ENCODE measurements at places on chromosomes 2 and 18.

DNA sequence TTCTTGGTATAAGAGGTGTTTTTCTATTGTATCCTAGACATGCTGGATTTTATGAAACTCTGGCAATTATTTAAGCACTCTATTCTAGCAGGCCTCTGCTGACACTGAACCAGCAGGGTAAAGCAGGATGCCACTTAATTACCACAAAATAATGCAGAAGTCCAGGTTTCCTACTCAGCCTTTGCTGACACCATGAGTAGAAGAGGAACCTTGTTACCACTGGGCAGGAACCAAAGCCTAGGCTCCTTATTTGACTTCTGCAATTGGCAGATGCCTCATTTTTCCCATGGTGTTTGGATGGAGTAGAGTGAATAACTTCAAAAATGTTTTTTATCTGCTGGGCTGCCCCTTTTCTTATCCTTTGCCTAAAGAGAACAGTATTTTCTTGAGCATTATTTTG, 60.8 kb downstream of the THNSL2 start:
- DNase-seq, result no peak

GRCh38 chr2:57878866-57879210, 167.8 kb upstream of the VRK2 start:
- no peak for DNase-seq

GRCh38 chr2:234292205-234292961, 204.5 kb downstream of the ARL4C start:
- no peak for DNase-seq

DNA sequence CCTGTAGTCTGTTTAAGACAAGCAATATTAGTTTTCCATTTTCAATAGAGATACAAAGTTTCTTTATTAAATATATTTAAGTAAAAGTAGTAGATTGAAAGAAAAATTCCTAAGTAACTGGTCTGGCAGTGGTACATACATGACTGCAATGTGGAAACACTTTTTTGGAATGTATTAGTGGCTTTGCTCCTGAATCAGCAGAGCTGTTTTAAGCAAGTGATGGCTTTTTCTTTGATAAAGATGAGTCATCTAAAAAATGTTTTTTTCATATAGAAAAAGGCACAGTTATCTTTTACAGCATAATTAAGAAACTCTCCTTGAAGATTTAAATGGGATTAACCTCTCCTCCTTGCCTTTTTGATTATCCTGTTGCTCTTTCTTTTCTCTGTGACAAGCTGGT, 34.9 kb downstream of the KDM3A start:
- DNase-seq, result no peak

DNA sequence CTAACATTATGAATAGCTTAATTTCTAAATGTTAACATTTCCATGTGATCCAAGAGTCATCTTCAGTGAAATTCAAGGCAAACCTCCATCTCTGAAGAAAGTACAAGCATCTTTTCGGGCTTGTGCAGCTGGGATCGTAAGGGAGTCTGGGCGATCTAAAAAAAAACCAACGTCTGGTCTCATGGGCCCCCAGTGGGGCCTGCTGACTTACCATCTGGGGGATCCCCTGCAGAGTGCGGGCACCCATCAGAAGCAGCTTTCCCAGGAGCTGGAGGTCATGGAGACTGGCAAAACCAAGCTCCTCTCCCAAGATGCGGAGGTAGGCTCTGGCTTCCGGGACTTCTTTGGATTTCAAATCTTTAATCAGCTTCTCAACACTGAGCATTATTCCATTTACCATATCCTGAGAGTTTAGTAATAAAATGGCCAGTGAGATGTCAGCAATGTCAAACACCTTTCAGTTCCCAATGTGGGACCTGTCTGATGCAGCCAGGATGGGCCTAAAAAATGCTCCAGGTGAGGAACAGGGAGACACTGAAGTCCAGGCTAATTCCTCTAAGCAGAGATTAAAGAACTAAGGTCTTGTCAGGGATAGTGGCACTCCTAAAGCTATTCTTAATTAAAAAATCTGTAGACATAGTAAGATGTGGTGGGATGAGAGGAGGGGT, 19.0 kb downstream of the APOB start:
- DNase-seq, result no peak

- no peak for DNase-seq
Observed at GRCh38 chr2:15142069-15142689, 419.0 kb downstream of the NBAS start.

DNA sequence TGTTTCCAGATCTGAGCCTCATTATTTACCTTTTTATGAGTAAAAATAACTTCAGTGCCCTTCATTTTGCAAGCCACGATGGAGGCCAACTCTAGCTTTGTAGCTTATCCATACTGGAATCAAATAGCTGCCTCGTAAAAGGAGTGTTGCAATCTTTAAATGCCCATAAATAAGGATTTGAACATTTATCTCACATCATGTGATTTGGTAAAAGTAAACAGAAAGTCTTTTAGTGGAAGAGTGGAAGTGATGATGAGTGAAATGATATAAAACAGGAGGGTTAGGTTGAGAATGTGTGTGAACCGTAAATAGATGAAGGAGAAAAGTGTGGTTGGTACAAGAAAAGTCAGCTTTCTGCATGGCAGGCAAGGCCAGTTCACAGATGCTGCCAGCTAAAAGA, 348.9 kb downstream of the OSR1 start:
- no peak for DNase-seq

- DNase-seq, result no peak
Observed at GRCh38 chr18:48571639-48572384, 33.0 kb downstream of the CTIF start.

DNA sequence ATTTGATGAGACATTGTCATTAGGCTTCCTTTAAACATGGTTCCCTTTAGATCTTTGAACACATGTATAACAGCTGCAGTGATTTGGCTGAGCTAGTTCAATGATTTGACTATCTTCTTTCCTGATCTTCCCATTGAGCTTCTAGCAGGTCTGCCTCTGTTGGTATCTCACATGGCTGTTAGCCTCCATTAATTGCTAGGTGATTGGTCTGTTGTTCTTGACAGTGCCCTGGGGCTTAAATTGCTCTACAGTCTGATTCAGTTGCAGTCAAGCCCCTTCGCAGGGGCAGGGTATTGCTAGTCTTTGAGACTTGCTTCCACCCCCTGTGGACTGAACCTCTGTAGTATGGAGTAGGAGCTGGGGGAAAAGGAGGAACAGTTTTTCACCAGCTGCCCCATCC, 24.1 kb downstream of the SKA1 start:
- DNase-seq, result no peak

GRCh38 chr2:58293056-58293455, 51.9 kb upstream of the FANCL start:
- DNase-seq, result no peak

GRCh38 chr2:90645-91312, 44.5 kb upstream of the FAM110C start:
- no peak for DNase-seq

- peak; percentile 56 for DNase-seq
Observed at GRCh38 chr2:119223521-119224390, at the start of gene STEAP3. TSS of gene STEAP3 (plus strand) at chr2:119223834. CDS start at chr2:119231013, 7,179 bp downstream.

DNA sequence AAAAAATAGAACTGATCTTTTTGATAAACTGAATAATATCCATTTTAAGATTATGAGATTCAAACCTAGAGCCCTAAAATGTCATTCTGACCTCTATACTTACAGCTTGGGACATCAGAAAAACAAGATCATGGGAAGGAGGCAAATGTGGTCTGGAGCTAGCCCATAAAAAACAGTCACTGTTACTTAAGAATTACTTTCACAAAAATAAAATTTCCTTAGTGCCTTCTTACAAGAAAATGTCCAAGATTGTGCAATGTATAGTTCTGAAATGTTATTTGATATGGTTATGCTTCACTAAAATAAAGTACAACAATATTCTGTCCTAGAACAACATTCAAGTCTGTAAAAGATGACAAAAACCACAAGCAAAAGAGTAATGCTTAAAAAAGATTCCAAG, 247.6 kb downstream of the DYM start:
- DNase-seq, result no peak

GRCh38 chr18:7452331-7452730, 114.8 kb upstream of the PTPRM start:
- DNase-seq, result peak; percentile 68

DNA sequence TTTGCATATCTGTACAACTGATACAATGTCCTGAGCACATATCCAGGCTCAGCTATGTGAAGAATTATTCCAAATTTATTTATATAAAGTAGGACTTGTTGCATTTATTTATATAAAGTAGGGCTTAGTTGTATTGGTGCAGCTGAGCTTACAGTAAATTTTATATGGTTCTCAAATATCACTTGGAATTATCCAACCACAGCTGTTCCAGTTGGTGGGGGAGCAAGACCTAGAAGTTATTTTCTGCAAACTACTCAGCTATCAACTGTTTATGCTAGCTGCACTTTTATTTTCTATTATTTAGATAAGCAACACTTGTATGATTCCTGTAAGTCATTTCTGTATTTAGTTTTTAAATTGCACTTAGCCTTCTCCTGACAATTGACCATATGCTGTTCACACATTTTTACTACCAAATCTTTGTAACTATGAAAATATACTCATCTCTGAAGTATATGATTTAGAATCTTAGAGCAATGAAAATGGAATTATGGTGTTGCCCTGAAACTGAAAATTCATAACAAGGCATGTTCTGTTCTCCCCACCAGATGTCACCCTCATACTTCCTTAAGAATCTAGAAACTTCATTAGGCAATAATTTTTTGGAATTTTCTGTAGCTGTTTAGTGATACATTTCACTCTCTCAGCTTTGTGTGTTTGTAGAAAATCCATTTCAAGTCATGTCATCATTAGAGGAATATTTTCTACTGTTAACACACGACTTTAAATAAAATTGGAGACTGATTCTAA, 157.0 kb upstream of the CBLN2 start:
- DNase-seq, result peak; percentile 34

- DNase-seq, result no peak
Observed at GRCh38 chr2:84878896-84879583, 1.8 kb downstream of the TRABD2A start.

GRCh38 chr18:22423878-22424564, 6.3 kb upstream of the CTAGE1 start:
- DNase-seq, result no peak
